ENCODE measurements at places on chromosomes 1 and 21. TPM values are rescaled to one million over a fixed set of nuclear protein-coding genes. Genes with fewer than 3 reads are reported as not detected.
A peak's percentile ranks its signal among the peaks of the same experiment; 100 is the strongest.

DNA sequence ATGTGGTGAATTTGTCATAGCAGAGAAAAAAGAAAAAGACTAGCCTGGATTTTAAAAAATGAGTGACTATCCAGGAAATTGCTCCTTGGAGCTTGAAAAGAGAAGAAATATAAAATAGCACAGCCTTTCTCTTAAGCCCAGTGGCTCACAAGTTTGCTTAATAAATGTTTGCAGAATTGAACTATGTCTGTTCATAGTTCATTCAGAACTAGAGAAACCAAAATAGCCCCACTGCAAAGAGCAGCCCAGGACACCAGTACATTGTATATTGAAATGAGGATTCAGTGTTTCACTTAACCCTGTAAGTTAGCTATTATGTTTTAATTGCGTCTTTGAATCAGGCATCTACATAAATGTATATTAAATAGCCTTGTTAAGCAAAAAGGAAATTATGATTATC is 88.8 kb downstream of the NR5A2 start:
- no peak for DNase-seq

DNA sequence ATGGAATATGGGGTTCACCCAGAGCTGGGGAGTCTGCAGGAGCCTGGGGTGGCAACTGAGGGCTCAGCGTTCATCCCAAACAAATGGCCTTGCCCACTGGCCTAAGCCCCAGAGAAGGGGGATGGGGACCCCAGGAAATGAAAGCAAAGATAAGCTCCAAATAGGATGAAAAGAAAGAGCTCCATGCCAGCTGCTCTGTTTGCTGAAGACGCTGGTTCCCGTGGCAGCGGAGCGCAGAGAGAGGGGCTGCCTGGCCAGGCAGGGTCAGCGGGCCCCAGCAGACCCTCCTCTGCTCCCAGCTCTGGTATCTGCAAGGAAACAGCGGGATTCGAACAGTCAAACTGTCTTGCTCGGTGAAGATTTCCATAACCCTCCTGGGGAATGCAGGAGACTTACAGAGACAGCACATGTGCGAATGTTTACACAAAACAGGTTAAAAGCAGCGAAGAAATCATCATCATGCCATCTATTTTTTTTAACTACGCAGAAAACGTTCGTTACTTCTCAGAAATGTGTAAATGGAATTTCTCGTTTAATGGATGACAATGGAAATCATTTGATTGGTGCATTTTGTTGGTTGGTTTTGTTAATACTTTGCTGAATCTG is 94.4 kb downstream of the PDE9A start:
- no peak for DNase-seq

- peak; percentile 51 for DNase-seq
Measured at GRCh38 chr1:204074274-204075138, 1.6 kb downstream of the SOX13 start.

GRCh38 chr1:156391366-156391677 is 22.3 kb downstream of the RHBG start:
- no peak for DNase-seq

DNA sequence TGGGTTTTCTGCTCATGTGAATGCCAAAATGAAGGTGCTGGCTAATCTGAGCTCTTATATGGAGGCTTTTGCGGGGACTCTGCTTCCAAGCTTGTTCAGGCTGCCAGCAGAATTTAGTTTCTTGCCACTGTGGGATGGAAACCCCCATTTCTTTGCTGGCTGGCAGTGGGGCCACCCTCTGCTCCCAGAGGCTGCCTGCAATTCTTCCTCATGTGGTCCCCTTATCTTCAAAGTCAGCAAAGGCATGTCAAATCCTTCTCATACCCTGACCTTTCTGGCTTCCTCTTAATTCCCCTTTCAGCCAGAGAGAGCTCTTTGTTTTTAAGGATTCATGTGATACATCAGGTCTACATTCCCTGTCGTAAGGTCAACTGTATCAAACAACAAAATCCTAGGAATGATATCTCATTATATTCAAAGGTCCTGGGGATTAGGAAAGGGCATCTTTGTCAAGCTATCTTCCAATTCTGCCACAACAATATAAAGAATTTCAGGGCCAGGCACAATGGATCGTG is 5.2 kb upstream of the GPR161 start:
- no peak for DNase-seq

GRCh38 chr1:226697151-226697928 is 41.7 kb downstream of the ITPKB start:
- DNase-seq = peak; percentile 97

DNA sequence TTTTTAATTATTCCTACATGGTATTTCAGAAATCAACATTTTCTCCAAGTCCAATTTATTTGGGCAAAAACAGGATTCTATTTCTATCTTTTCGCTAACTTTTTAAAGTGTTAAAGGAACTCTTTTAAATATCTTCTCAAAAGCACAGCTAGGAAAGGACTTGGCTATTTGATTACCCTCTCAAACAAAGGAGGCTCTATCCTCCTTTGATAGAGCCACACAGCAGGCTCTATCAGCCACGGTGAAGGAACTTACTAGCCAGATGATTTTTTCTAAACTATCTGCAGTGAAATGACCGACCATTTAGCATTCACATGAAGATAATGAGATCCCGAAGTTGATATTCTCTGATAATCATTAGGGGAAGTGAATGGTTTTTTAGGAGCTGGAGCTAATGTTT is 9.1 kb downstream of the ANGPTL7 start:
- DNase-seq = no peak

GRCh38 chr1:67144696-67145095 is 9.9 kb upstream of the C1orf141 start:
- DNase-seq = peak; percentile 58

- no peak for DNase-seq
Measured at GRCh38 chr1:229432905-229433304, 989 bp downstream of the ACTA1 start.

DNA sequence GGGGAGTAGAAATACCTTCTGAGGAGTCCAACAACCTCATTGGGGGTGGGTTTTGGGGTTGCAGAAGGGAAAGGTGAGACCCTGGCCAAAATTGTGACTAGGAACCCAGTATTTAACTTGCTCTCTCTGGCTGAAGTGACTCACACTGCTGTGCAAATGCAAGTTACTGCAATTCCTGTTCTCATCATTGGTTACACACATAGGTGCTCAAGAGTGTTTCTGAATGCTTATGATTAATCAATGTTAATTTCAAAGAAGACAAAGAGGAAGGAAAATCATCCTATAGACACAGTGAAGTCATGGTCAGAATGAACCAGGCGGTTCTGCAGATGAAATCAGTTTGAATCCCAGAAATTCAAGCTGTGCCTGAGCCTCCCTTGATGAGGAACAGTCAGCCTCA is 3.1 kb downstream of the ASCL5 start:
- peak; percentile 71 for DNase-seq

GRCh38 chr1:11526071-11526895 is 47.3 kb downstream of the DISP3 start:
- DNase-seq = no peak

- DNase-seq = no peak
Measured at GRCh38 chr1:179153217-179153616, 71.3 kb downstream of the TOR3A start.

DNA sequence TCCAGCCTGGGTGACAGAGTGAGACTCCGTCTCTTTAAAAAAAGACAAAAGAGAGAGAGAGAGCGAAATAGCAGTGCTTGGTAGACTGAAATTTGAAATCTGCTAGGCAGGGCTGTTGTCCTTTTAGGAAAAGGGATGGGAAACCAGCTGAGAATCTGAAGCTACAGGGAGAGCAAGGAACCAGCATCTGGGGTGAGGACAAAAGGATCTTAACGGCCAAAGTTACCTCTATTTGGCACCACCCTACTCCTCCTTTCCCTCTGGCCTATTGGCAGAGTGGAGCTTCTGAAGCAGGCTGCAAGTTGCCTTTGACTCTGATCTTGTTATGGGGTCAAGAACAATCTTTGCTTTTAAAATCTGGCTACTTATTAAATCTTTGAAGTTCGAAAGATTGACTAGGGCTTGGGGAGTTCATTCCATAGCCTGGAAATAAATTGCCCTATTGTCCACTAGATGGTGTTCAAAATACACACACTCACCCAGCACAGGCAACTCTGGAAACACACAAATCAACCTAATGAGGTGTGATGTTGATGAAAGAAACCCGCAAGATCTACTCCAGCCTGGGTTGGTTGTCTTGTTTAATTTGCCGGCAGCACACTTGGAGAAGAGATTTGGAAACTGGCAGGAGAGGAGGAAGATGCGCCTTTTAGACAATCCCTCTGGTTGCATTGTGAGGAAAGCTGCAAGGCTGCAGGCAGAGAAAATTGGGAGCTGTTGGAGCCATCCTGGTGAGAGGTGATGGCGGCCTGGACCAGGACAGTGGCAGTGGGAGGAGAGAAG is 16.5 kb upstream of the PARP1 start:
- DNase-seq = peak; percentile 71

DNA sequence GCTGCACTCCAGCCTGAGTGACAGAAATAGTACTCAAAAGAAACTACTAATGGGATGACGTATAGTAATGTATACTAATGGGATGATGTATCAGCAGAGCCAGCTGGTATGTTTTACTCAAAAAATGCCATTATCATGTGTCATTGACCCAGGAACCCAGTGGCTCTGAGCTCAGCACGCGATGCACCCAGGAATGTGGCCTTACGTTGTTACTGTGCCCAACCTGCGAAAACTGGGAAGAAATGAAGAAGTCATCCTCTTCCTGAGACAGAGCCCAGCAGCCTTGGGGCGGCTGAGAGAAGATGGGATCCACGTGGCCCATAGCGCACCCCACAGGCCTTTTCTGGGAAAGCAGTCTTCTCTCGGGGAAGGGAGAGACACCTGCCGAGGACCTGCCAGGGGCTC is 8.8 kb downstream of the UBE2J2 start:
- DNase-seq = peak; percentile 100

- no peak for DNase-seq
Measured at GRCh38 chr21:36545776-36546511, 66.0 kb upstream of the CLDN14 start.

DNA sequence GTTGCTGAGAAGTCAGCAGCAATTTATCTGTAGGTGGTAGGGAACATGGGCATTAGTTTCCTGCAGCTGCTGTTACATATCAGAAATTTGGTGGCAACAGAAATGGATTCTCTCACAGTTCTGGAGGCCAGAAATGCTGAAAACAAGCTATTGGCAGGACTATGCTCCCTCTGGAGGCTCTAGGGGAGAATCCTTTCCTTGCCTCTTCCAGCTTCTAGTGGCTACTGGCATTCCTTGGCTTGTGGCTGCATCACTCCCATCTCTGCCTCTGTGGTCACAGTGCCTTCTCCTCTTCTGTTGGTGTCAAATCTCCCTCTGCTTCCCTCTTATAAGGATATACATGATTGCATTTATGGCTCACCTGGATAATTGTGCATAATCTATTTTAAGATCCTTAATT is 2.5 kb upstream of the SFT2D2 start:
- no peak for DNase-seq

GRCh38 chr1:60847391-60847790 is 235.0 kb upstream of the NFIA start:
- DNase-seq = no peak

DNA sequence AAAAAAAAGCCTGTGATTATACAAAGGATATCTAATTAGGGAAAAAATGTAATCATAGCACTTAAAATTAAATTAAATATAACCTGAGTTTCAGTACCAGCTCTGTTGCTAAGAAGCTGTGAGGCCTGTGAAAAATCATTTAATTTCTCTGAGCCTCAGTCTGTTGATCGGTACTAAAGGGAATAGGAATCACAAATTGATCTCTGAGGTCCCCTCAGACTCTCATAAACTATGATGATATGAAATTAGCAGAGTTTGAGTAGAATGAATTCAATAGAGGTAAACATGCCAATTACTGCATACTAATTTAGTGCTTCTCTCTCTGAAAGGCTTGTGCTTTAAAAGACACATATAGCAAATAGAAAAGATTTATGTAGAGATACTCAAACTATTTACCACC is 416.8 kb upstream of the NCAM2 start:
- DNase-seq = no peak

DNA sequence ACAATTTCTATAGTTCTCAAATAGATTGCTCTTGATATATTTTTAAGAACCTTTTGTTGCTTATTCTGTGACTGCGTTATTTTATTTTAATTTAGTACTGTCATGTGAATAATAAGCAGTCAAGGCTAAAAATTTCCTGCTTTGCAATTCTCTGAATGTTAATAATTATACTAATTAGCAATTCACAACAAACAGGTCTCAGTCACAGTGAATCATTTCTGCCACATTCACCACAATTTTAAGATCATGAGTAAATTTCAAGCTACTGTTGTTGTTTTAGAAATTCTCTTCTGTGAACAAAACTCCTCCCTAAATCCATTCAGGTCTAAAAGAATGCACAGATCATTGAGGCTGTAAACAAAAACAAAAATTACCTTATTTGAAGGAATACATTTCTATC is 339.6 kb upstream of the DPYD start:
- DNase-seq = no peak

DNA sequence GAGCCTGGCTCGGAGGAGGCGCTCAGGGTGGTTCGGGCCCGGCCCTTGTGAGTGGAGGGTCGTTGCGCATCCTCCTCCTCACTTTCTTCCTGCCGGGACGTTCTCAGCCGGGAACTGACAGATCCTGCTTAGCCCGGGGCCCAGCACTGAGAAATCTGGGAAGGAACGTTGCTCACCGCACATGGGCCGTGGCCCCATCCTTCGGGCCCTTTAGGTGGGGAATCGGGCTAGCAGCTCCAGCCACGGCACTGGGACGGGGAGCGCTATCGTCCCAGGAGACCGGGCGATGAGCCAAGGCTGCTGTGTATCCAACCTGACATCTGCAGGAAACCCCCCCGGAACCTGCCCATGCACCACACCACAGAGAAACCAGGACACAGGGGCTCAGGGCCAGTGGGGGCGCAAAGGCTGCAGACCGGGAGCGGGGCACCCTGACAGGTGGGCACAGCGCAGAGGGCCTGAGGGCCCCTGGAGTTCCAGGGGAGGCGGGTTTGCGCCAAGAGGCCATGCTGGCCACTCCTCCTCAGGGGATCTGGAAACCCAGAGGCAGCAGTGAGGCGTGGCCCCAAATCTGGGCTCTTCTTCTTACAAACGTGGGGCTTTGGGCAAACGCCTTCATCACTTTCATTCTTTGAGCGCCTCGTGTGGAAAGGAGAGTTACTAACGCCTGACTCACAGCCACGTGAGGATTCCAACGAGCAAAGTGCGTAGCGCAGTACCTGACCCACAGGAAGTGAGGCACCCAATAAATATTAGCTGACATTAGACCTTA is at the start of gene SH2D5:
Gene SH2D5, minus strand, starts transcription at position 116 of the 772 bp plus-strand sequence. CDS start 4,659 bp downstream, outside the sequence.
- peak; percentile 99 for DNase-seq

- no peak for DNase-seq
Measured at GRCh38 chr1:228144193-228144992, 4.3 kb downstream of the GUK1 start.

GRCh38 chr1:6037338-6037762 is 8.3 kb upstream of the KCNAB2 start:
- DNase-seq = peak; percentile 52

GRCh38 chr21:41478319-41479177 is 29.4 kb downstream of the TMPRSS2 start:
- DNase-seq = no peak

The LCE3E gene
- not detected for total RNA-seq

The ARHGEF16 gene
- 60.7 TPM for total RNA-seq

The CFAP107 gene
- total RNA-seq = not detected

The CSF3R gene
- not detected for total RNA-seq

The KIAA0040 gene
- total RNA-seq = 19.4 TPM

The MFSD2A gene
- 12.1 TPM for total RNA-seq

The DNALI1 gene
- total RNA-seq = not detected

The CPTP gene
- 141 TPM for total RNA-seq

The C1orf146 gene
- total RNA-seq = not detected

The ALPL gene
- 0.86 TPM for total RNA-seq

The S100A9 gene
- 482 TPM for total RNA-seq

The RGSL1 gene
- total RNA-seq = not detected

The KAZN gene
- total RNA-seq = 2.5 TPM

Measured in PC-3 (cell line).